Stimulated activated CD4-positive, alpha-beta T cell treated with anti-CD3 and anti-CD28 coated beads, Interleukin-4, amount 100 ng/mL, for 48 hours (primary cell): ENCODE measurements at places on chromosomes 16 and 17.

- no peak for DNase-seq
These were observed 18.2 kb downstream of the IGF2BP1 start for GRCh38 chr17:49015179-49015923.

- peak; percentile 71 for DNase-seq
These were observed 32.5 kb downstream of the ABCC12 start for GRCh38 chr16:48123104-48123788.

DNA sequence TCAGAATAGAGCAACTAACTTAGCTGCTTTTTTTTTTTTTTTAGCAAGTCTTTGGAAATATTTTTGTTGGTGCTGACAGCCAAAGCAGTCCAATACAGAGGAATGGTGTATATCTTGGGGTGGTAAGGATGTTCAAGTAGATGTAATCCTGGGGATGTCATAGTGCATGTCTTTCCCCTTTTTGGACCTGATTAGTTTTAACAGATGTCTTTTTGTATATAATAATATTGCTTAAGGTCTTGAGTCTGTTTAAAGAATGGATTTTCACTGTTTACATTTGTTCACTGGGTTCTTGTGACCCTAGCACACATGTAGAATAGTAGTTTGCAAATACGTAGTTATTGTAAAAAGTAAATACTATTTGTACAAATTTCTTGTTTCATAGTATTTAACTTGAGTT lies 7.9 kb downstream of the TAF15 start:
- DNase-seq: no peak

DNA sequence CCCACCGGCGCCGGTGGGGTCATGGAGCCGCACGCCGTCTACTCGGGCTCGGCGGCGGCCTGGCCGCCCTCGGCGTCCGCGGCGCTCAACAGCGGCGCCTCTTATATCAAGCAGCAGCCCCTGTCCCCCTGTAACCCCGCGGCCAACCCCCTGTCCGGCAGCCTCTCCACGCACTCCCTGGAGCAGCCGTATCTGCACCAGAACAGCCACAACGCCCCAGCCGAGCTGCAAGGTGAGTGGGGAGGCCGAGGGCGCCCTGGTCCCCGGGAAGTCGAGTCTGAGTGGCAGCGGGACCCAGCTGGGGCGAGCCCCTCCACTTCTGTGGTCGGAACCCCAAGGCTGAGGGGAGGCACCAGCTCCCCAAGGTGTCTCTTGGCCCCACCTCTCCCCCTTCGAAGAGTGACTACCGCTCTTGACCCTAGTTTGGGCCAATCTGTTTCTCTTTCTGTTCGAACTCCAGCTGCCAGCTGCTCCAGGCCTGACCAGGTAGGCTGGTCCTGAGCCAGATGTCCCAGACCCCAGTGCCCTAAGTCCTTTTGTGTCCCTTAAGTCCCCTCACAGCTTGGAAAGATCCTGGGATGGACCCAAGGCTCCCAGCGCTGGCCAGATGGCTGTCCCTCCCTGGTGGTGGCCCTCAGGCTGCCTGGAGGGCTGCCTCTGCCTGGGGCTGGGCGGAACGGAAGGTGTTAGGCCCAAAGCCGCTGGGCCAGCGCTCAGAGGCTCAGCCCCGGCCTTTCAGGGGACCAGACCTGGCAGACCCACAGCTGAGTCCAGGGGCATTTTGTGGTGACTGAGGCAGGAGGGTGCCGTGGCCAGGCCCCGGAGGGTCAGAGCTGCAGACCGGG lies 1.2 kb downstream of the FOXF1 start:
- DNase-seq: no peak

GRCh38 chr17:29588562-29589411 lies 661 bp downstream of the GIT1 start:
- DNase-seq: no peak
